ENCODE measurements at places on chromosomes 2 and 18.

- DNase-seq, result no peak
Observed at GRCh38 chr2:16013359-16013911, 73.1 kb downstream of the MYCN start.

GRCh38 chr2:64214281-64215115, 70.3 kb upstream of the PELI1 start:
- no peak for DNase-seq

- DNase-seq, result no peak
Observed at GRCh38 chr2:11466307-11467128, 557 bp upstream of the E2F6 start.

- DNase-seq, result no peak
Observed at GRCh38 chr2:129439406-129440302, 539.8 kb upstream of the RAB6C start.

DNA sequence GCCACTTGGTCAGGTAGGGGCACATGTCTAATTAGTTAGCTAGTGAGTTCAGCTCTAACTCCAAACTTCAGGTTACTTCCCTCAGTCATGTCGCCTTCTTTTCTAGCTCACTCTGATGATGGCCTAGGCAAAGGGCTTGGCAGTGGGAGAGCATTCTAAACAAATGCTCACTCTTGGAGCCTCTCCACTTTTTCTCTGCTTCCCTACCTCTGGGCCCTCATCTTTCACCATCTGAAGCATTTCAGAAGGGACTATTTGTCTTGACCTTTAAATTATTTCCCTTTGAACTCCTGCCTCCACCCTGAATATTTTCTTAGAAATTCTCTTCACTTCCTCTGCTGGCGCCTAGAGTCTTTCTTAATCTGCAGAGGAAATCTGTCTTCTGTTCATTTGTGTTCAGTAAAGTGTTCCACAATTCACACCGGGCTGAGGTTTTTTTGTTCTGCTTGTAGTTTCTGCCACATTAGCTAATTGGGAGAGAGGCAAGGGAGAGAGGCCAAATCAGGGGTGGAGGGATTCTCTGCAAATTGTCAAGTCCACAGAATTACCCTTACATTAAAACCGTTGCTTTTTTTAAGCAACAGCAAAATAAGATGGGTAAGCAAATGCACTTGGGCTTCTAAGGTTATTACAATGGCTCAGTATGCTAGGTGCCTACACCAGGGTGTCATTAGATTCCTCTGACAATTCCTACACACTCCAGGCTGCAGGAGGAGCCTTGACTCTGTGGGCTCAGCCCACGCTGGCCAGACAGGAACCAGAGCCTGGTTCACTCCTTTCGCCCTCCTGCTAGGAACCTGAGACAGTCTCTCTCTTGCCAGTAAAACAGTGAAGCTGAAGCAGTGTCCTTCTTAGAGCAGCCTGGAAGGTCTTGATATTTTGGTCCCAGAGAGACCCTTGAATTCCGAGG, 5.5 kb downstream of the MSGN1 start:
- no peak for DNase-seq

All from stimulated activated CD8-positive, alpha-beta memory T cell treated with anti-CD3 and anti-CD28 coated beads, Interleukin-15, amount 100 ng/mL, for 24 hours (primary cell).